ENCODE measurements at places on chromosomes 11 and 22.

GRCh38 chr11:112160091-112160848 is 3.6 kb downstream of the IL18 start:
- DNase-seq = no peak

GRCh38 chr11:104796301-104796700 is 102.0 kb downstream of the CASP12 start:
- no peak for DNase-seq

DNA sequence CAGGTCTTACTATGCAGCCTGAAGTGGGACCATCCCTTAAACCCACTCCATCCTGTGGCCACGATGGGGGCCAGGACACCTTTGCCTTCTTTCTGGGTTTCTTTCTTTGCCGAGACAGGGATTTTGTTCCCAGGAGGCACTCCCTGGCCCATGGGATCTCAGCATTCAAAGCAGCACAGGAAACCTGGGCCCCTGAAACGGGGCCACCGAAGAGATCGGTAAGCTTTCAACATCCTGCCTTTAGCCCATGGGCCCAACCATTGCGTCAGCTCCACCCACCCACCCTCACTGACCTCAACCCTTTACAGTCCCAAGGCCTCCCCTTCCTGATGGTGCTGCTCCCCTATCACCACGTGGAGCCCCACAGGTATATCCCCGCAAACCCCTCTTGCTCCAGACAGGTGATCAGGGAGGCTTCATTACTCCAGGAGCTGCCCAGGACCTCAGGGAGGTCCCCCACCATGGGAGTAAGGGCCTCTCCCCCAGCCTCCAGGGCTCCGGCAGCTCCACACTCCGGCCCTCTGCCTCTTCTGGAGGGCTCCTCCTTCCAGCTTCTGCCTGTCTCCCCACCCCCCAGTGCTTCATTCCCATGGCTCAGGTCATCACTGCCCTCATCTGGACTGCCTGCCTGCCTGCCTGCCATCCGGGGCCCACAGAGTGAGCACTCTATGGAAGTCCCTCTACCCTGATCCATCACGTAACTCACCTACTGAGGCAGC is 42.0 kb upstream of the TUB start:
- DNase-seq = no peak

GRCh38 chr11:119726585-119727522 is 2.1 kb downstream of the NECTIN1 start:
- no peak for DNase-seq

GRCh38 chr11:112665291-112665690 is 295.9 kb upstream of the NCAM1 start:
- DNase-seq = no peak

DNA sequence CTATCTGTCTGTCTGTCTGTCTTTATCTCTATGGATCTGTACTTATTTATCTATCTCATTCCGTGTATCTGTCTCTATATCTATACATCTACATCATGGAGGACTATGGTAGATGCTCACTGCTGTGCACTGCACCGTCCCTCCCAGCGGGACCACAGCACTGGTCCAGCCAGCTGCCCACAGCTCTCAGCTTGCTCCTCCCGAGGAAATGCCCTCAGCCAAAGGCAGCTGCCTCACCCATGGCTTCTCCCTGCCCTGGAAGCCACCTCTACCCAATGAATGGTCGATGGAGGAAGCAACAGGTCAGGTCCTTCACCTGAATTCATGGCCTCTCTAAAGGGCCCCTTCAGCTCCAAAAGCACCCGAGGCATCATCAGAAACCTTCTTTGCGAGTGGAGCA is 14.7 kb upstream of the CD81 start:
- no peak for DNase-seq

DNA sequence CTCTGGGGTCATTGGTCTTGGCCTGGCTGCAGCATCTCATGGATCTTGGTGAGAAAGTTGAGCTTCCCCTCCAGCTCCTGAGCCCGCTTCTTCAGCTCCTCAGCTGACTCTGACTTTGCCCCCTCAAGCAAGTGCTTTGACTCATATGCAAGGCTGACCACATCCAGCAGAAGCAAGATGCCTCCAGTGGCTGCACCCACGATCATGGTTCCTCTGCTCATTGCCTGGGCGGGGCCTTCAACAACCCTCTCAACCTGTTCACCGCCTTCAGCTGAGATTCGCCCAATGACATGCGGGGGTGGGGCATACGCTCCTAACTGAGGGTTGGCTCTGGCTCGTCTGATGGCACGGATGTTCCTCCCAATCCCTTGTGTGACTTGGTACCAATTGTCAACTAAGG is 11.9 kb downstream of the APOL2 start:
- DNase-seq = no peak

- DNase-seq = no peak
Measured at GRCh38 chr22:44928136-44928463, 81.7 kb downstream of the PHF21B start.

DNA sequence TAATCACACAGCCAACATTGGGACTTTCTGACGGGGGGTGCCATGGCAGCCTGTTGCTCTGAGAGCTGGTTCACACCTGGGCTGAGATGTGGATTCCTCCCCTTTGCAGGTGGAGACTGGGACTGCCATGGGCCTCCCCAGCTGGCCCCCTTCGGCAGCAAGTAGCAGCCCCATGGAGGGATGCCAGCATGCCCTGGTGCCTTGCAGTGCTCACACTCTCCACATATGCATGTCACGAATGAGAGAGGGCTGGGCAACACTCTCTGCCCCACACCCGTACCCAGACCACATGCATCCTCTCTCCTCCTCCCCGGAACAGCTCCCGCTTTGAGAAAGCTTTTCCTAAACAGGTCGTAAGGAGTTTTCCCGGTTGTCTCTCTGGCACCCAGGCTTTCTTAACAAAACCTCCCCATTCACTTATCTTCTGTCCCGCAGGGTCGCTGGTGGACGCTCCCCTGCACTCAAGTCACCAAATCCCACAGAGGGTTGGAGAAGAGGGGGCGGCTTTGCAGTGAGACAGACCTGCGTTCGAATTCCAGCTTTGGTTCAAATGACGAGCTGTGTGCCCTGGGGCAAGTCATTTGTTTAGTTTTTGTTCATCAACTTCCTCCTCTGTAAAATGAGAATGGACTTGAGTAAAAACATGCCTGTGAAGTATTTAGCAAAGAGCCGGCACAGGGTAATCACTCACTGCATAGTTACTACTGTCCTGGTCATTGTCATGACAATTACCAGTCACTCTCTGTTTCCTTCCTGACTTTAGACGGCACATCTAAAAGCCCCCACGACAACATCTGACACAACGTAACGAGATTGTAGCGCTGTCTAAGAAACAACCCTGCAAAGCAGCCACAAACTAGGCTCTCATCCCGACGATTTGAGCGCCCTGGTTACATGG is 231.3 kb upstream of the B3GAT1 start:
- no peak for DNase-seq

- DNase-seq = no peak
Measured at GRCh38 chr22:39937906-39938305, 22.3 kb upstream of the TMA7B start.

- no peak for DNase-seq
Measured at GRCh38 chr11:70478166-70478890, 80.0 kb downstream of the CTTN start.

DNA sequence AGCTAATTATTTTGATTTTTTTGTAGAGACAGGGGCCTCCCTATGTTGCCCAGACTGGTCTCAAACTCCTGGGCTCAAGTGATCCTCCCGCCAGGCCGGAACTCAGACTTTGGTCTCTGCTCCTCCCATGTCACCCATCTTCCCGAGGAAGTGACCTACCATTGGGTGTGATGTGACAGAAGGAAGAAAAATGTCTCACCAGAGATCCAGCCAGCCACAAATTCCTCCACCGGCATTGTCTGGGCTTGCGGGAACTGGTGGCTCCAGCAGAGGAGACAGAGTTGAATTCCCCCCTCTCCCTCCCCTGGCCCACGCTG is 772 bp downstream of the SLC25A45 start:
- DNase-seq = peak; percentile 87

GRCh38 chr11:109089144-109089543 is 332.8 kb upstream of the C11orf87 start:
- no peak for DNase-seq

GRCh38 chr11:47857485-47857884 is 9.3 kb upstream of the NUP160 start:
- no peak for DNase-seq

GRCh38 chr22:20297414-20298109 is 22.3 kb downstream of the DGCR6L start:
- DNase-seq = no peak

DNA sequence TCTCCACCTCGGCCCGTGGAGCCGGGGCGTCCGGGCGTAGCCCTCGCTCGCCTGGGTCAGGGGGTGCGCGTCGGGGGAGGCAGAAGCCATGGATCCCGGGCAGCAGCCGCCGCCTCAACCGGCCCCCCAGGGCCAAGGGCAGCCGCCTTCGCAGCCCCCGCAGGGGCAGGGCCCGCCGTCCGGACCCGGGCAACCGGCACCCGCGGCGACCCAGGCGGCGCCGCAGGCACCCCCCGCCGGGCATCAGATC is 439 bp downstream of the YAP1 start:
- DNase-seq = no peak

- DNase-seq = no peak
Measured at GRCh38 chr11:12789596-12790215, 115.5 kb downstream of the TEAD1 start.

- no peak for DNase-seq
Measured at GRCh38 chr11:121238956-121239355, 53.6 kb upstream of the SC5D start.

GRCh38 chr11:125202977-125203376 is 38.4 kb downstream of the PKNOX2 start:
- no peak for DNase-seq

- DNase-seq = no peak
Measured at GRCh38 chr11:76626921-76627401, 43.6 kb downstream of the LRRC32 start.

- no peak for DNase-seq
Measured at GRCh38 chr11:45473341-45473895, 187.3 kb upstream of the SYT13 start.

GRCh38 chr22:50271519-50271970 is 1.4 kb upstream of the MAPK11 start:
- peak; percentile 68 for DNase-seq

Data from trophoblast cell (in vitro differentiated cells and primary cell).